ENCODE measurements at places on chromosomes 1 and 21.

- no peak for DNase-seq
Measured at GRCh38 chr21:29775462-29775861, 164.3 kb downstream of the GRIK1 start.

- DNase-seq, result no peak
Measured at GRCh38 chr1:227769047-227769935, 34.1 kb downstream of the SNAP47 start.

DNA sequence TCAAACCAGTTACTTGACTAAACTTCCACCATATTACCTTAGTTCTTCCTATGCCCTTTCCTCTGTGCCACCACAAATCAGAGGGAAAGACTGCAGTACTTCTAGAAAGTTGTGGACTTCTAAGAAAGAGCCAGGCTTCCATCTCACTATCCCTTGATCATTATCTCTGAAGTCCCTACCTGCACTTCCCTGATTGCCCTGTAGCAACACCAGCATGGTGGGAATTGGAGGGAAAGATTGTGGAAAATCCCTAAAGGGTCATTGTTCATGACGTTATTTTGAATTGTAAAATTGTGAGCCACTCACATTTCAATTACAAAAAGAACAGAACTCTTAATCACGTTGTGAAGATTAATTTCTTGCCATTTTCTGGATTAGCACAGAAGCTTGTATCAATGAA lies 23.4 kb upstream of the KIAA1614 start:
- DNase-seq, result no peak

GRCh38 chr1:162376691-162377090 lies at the start of gene SPATA46:
SPATA46 (minus strand) TSS chr1:162376854; CDS start chr1:162376790, 64 bp downstream.
- no peak for DNase-seq

GRCh38 chr1:204446413-204447111 lies 34.9 kb upstream of the PPP1R15B start:
- peak; percentile 66 for DNase-seq

DNA sequence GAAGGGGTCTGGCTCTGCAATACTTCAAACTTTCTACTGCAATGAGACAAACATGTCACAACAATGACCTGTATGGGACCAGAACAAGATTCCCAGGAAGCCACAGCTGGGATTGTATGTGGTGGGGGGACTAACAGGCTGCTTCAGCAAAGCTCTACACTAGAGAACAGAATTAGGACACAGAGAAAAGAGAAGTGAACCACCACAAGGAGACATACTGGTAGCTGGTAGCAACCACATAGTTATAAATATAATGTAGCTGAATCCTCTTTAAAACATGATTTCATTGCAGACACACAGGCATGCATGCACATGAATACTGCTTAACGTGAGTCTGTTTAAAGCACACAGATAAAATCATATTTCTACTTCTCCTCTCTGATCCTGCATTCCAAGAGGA lies 3.5 kb upstream of the ILDR2 start:
- DNase-seq, result no peak

- DNase-seq, result no peak
Measured at GRCh38 chr1:5297886-5298239, 643.5 kb downstream of the AJAP1 start.

DNA sequence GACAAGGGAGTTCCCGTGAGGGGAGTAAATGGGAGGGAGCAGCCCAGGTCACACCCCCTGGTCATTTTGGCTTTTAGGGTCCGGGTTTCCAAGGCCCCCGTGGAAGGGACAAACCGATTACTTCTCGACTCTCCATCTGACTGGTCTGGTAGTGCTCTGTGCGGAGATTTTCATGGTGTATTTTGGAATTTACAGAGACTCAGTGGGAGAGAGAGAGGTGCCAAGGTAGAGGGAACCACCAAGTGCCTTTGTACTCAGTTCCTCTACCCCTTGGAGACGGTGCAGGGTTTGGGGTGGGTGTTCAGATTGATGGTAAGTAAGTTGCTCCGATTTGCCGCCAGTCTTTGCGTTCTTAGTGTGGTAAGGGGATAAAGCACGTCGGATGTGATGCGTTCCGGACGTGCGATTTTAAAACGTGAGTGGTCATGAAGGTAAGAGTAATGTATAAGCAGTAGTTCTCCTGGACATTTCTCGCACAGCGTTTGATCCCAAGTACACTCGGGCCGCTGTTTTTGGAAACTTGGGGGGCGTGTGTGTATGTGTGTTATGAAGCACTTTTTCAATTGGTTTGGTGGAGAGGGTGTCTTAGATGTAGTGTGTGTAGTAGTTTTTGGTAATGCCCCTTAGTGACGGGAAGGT lies 682 bp downstream of the SUCO start:
- DNase-seq, result peak; percentile 21

DNA sequence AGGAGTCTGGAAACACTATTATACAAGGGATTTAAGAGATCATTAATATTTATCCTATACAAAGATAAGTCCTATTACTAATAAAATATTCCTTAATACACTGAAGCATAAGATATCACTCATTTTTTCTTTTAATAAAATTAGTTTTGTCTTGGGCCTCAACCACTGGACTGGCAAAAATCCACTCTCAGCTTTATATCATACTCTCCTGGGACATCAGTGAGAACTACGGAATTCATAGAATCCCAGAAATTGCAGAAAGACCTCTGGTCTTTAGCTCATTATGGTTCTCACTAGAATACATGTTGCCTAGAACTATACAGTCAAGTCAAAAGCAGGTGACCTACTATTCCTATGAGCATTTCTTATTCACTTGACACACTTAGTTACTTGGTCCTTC lies 285.0 kb downstream of the LRRC40 start:
- DNase-seq, result no peak

DNA sequence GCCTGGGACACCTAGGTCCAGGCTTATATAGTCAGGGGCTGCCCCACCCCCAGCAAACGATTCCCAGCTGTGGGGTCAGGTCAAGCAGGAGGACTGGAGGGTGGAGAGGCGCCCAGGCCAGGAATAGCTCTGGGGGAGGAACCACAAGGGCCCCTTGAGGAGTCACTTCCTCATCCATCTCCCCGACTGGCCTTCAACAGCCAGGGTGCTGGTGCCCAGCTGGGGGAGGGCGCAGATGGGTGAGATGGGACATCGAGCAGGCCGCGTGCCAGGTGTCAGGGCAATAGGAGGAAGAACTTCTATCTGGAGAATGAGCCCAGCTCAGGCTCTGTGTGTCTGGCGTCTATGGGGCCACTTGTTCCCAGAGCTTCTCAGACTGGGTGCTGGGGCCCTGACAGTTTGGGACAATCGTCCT lies 208 bp upstream of the MYBPH start:
- no peak for DNase-seq

DNA sequence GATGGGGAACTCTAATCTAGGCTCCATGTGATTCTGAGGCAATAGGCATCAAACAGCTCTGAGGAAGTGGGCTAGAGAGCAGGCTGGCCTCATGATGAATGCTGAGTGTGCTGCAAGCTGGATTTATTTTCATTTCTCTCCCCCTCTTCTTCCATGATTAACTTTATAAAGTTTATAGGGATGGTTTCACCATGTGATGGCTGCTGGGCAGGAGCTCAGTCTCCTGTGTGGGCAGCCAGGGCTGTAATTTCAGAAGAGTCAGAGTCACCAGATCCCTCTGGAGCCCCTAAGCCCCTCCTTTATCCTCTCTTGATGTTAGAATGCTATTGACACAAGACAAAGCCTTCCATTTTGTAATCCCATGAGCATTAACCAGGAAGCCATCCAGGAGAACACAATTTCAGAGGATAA lies 143.6 kb downstream of the CNIH3 start:
- no peak for DNase-seq

DNA sequence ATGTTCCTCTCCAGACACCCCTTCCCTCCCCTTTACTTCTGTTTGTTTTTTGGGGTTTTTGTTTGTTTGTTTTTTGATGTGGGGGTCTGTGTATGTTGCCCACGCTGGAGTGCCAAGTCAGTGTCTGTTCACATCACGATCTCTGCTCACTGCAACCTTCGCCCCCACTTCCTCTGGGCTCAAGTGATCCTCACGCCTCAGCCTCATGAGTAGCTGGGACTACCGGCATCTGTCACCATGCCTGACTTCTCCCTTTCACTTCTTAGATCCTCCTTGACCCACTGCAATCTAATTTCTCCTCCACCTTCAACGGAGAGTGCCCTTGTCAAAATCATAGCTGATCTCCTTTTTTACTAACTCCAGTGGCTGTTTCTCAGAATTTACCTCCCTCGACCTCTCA lies 100.7 kb upstream of the KIF26B start:
- no peak for DNase-seq

DNA sequence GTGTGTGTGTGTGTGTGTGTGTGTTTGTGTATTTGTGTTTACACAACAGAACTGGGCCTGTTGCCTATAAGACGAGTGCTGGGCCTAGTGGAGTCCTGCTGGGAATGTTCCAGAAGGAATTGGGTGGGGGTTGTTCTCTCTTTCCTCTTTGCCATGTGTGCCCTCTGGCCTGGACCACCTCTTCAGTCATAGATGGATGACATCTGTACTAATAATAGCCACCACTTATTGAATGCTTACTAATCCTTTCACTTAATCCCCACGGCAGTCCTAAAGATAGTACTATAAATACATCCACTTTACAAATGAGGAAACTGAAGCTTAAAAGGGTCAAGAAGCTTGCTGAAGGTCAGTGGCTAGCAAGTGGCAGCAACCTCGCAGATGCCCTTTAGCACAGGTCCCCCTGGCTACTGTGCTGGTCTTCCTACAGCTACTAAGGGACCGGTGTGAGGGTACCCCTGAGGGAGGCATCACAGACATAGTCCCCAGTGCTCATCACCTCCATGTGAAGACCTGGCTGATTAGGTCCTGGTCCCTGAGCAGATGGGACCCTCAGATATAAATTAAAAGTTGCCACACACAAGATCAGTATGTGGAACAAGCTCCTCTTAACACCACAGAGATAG lies 55.2 kb upstream of the KIF1B start:
- no peak for DNase-seq

- DNase-seq, result no peak
Measured at GRCh38 chr1:81820765-81821164, 20.0 kb downstream of the ADGRL2 start.

- no peak for DNase-seq
Measured at GRCh38 chr1:205449750-205450443, 5.9 kb downstream of the BLACAT1 start.

GRCh38 chr1:32904797-32905196 lies 3.6 kb upstream of the TMEM54 start:
- DNase-seq, result no peak

DNA sequence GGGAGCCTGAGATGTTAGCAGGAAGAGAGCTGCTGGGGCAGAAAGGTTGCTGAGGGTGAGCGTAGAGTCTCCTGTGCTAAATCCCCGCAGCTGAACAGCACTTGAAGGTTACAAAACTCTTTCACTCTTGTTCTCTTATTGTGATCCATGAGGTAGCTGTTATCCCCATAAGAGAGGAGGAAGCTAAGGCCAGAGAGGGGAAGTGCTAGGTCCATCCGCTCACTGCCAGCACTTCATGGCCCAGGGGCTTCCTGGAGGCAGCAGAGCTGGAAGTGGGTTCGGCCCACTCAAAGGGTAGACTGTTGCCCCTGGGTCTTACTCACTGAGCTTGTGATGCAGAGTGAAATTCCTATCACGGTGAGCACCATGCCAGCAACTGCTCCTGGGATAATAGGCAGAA lies 5.6 kb downstream of the TMEM234 start:
- DNase-seq, result no peak

GRCh38 chr1:154970631-154971340 lies at the start of gene SHC1:
SHC1 (minus strand) TSS chr1:154970747; CDS start chr1:154970526, 221 bp downstream.
- DNase-seq, result no peak

GRCh38 chr1:42456010-42456753 lies at the start of the genes PPCS and ZMYND12:
PPCS (plus strand) TSS chr1:42456543; CDS start chr1:42456566, 23 bp downstream.
ZMYND12 (minus strand) TSS chr1:42456022; CDS start chr1:42455997, 25 bp downstream.
- peak; percentile 85 for DNase-seq

DNA sequence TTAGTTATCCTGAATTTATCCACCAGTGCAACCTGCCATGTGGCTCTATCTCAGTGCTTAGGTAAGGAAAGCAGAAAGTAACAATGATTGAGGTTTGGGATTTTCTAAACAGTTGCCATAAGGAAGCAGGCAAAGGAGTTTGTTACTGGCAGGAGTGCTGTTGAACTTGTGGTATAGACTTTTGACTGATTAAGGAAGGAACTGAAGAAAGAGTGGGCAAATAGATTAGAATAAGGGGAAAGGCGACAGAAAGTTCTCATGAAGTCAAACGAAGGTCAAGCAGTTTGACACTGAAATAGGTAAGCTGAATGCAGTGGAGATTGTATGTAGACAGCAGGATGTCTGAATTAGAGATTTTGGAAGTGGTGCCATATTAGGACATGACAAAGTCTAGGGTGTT lies 24.2 kb upstream of the CR2 start:
- no peak for DNase-seq

GRCh38 chr1:192849011-192849410 lies 40.2 kb downstream of the RGS2 start:
- DNase-seq, result no peak

DNA sequence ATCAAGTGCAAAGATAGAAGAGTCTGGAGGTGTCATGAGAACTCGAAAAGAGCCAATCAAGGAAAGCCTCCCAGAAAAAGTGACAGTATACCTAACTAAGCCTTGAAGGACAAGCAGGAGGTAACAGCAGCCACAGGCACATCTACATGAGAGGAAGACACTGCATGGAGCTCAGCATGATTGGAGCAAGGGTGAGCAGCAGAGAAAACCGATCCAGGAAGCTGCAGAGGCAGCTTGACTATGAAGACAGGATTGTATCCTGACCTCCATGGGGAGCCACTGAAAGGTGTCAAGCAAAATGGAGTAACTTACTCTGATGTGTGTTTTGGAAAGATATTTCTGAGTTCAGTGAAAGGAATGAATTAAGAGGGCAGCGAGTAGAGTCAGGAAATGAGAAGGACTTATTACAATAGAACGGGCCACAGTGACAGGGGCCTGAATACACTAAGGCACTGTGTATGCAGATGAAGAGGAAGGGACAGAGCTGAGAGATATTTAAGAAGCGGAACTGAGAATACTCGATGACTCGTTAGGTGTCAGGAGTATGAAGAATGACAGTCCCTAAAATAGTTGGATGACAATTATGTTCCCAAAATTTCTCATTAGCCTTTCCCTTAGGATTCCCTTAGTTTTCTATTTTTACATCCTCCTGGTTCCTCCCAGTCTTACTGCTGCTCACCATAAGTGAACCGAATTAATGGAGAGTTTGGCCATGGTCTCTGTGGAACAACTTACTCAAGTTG lies 139.3 kb upstream of the NFIA start:
- no peak for DNase-seq

- DNase-seq, result peak; percentile 25
Measured at GRCh38 chr1:100927276-100927675, 31.4 kb downstream of the SLC30A7 start.

DNA sequence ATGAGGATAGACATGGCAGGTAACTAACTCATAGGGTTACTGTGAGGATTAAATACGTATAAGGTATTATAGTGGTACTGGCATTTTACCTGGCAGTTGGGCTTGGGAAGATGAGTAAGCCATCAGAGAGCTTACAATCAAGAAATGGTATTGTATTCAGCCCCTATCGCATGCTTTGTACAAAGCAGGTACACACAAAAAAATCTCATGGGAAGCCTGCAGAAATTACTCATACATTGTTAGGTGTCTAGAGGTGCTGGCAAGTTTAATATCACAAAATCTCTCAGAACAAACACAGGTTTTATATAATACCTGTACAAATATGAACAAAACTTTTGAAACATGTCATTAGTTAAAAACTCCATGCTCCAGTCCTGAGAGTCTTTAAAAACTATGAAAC lies 71.8 kb upstream of the CNN3 start:
- DNase-seq, result no peak
